SHP77 treated with DMSO at 0.1 percent for 48 hours (cell line): ENCODE measurements at places on chromosomes 2 and 18.

DNA sequence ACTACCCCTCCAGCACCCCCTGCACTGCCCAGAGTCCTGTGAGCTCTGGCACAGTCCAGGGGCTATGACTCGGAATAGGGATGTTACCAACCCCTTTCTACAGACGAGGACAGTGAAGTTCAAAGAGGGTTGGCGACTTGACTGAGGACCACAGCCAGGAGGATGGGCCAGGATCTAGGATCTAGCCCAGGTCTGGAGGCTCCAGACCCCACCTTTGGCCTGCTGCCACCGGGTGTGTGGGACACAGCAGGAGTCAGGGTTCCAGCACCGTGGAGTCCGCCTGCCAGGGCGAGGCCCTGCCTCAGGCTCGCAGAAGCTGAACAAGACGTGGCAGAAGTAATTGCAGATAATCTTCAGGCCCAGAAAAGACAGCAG is 37.9 kb upstream of the GPC1 start:
- no peak for DNase-seq

DNA sequence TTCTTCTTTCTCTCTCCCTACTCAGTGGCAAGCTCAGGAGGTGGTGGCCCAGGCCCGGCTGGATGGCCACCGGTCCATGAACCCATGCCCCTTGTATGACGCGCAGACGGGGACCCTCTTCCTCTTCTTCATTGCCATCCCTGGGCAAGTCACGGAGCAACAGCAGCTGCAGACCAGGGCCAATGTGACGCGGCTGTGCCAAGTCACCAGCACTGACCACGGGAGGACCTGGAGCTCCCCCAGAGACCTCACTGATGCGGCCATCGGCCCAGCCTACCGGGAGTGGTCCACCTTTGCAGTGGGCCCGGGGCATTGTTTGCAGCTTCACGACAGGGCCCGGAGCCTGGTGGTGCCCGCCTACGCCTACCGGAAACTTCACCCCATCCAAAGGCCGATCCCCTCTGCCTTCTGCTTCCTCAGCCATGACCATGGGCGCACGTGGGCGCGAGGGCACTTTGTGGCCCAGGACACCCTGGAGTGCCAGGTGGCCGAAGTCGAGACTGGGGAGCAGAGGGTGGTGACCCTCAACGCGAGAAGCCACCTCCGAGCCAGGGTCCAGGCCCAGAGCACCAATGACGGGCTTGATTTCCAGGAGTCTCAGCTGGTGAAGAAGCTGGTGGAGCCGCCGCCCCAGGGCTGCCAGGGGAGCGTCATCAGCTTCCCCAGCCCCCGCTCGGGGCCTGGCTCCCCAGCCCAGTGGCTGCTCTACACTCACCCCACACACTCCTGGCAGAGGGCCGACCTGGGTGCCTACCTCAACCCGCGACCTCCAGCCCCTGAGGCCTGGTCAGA is 1.8 kb downstream of the NEU2 start:
- DNase-seq: no peak

DNA sequence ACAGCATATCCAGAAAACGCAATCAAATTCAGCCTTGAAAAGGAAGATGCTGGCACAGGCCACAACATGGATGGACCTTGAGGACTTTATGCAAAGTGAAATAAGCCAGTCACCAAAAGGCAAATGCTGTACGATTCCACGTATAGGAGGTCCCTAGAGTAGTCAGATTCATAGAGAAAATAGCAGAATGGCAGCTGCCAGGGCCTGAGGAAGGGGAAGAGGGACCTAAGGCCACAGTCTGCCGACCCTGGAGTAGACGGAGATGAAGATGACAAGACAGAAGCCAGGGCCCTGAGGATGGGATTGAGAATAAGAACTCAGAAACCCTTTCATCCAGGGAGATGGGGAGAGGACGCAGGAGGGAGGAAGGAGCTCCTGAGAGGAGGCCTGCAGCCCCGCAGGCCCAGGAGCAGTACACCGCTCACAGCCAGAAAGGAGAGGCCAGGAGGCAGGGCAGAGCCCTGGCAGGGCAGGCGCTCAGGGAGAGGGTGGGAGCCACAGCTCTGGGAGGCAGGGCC is 8.1 kb upstream of the MTERF4 start:
- DNase-seq: no peak

- no peak for DNase-seq
These were observed 27.3 kb downstream of the INO80C start for GRCh38 chr18:35470435-35470834.

DNA sequence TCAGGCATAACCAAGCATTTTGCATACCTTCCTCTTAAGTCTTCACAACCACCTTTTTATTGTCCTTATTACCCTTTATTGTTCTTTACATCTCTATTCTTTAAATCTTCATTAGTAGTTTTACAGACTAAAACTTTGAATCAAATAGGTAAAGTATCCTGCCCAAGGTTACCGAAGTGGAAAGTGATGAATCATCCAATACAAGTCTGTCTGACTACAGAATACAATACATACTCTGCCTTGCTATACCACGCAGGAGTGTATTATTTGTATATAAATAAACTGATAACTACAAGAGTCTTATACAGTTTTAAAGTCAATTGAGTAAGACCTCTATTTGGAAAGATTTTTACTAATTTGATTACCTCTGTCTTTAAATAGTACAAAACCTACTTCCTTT is 196.0 kb downstream of the ZEB2 start:
- no peak for DNase-seq

GRCh38 chr18:55354795-55355194 is 233.2 kb downstream of the TCF4 start:
- no peak for DNase-seq

- no peak for DNase-seq
These were observed 52.4 kb downstream of the STK39 start for GRCh38 chr2:168194784-168195522.

- no peak for DNase-seq
These were observed 56.6 kb downstream of the FAM228A start for GRCh38 chr2:24231461-24231881.

DNA sequence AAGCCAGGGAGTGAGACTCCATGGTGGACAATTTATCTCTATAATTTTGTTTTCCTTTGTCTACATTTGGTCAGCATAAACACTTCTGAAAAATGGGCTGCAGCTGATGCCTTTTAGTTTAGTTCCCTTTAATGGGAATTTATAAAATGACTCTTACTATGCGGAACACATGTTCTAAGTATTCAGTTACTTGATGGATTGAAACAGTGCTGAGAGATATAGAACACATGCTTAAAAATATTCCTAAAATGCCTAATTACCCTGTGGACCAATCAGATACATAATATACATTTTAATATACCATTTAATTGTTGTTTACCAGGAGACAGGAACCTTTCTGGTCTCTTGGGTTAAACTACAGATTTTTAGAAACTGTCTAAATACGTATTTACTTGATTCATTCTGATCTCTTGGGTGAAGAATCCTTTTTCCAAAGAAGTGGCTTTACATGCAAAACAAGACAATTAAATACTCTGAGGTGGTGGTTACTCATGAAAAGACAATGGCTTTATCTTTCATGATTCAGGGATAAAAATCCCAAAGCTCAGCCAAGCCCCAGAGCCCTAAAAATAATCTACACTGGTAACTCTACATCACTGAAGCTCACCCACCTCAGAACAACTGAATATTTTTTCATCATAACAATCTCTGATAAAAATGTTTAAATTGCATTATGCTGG is 128.1 kb upstream of the SERTAD2 start:
- DNase-seq: no peak

- no peak for DNase-seq
These were observed 102.1 kb upstream of the NEDD4L start for GRCh38 chr18:57941841-57942489.

DNA sequence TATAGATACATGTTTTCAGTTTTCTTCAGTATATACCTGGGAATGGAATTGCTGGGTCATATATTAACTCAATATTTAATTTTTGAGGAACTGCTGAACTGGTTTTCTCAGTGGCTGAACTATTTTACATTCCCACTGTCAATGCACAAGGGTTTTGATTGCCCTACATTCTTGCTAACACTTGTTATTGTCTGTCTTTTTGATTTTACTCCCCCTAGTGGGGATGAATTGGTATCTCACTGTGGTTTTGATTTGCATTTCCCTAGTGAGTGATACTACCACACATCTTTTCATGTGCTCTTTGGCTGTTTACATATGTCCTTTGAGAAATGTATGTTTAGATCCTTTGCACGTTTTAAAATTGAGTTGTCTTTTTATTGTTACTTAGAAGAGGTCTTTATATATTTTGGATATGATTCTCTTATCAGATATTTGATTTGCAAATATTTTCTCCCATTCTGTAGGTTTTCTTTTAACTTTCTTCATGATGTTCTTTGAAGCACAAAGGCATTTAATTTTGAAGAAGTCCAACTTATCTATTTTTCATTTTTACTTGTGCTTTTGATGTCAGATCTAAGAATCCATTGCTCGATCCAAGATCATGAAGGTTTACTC is 36.2 kb downstream of the ASB1 start:
- no peak for DNase-seq

DNA sequence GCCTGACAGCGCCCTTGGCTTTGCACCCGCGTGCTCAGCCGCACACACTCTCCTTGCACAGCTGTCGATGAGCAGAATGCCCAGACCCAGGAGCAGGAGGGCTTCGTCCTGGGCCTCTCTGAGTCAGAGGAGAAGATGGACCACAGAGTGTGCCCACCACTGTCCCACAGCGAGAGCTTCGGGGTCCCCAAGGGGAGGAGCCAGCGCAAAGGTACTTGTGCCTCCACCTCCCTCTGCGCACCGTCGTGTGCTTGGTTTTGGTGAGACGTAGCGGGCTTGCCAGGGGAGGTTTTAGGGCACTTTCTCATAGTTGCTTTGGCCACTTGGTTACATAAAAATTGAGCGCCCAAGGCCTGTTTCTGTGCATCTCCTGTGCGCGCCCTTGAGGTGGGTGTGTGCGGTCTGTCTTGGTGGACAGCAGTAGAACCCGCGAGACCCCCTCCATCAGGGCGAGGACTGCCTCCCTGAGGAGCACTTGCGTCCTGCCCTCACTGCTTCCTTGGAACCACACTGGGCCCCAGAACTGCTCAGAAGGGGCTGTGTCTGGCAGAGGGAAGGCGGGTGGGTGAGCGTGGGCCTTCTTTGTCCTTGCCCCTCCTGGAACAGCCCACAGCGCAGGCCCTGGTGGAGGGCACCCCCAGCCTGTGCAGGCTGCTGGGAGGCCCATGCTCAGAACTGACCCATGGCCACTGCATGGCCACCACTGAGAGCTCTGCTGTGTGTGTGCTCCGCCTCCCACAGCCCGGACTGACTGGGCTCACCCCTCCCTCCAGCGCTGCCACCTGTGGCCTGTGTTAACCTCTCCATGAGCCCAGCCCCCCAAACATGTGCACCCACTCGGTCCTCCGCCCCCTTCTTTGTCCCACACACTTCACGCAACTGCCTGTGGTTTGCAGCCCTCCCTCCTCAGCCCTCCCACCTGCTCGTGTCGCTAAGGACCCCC is 95.9 kb downstream of the DGKD start:
- DNase-seq: no peak

DNA sequence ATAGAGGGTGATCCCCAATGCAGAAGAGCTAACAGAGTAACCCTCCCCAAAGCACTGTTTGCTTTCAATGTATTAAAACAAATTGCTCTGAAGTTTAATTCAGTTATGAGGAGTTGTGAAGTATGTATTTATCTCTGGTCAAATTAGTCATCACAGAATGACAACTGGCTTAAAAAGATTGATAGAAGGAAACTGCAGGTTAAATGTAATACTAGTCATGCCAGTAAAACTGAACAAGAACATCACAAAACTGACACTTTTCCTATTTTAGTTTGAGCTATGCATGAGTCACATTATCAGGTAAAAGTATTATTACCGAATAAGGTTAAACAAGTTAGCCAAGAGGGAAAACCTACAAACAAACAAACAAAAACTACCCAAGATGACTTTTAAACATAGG is 99.0 kb upstream of the ACVR1C start:
- DNase-seq: no peak

GRCh38 chr2:217793566-217794132 is 209.1 kb downstream of the TNS1 start:
- no peak for DNase-seq

- DNase-seq: no peak
These were observed 59.3 kb downstream of the EMILIN2 start for GRCh38 chr18:2905854-2906703.

DNA sequence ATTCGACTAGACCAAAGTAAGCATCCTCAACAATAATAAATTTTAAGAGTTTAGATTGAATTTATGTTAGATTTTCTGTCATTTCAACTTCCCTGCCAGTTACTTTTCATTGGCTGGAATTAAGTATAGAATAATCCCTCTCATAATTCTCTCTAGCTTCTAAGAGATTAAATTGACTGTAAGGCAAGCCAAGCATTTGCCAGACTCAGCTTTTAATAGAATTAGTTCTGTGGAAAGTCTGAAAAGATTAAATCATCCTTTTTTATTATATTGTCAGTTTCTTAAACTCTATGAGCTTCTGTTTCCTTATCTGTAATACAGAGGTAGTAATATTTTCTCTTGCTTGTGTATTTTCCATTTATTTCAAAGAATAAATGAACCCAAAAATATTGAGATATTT is 77.9 kb upstream of the ZNF804A start:
- no peak for DNase-seq

- no peak for DNase-seq
These were observed 156.8 kb upstream of the UBE2E3 start for GRCh38 chr2:180823546-180824141.

GRCh38 chr2:150676747-150677383 is 189.4 kb upstream of the RND3 start:
- no peak for DNase-seq

- DNase-seq: no peak
These were observed 3.3 kb downstream of the SLC8A1 start for GRCh38 chr2:40448476-40449079.

- no peak for DNase-seq
These were observed 174.1 kb downstream of the NEDD4L start for GRCh38 chr18:58218117-58218516.

- DNase-seq: peak; percentile 7
These were observed 67.5 kb downstream of the PLCL1 start for GRCh38 chr2:197871780-197872456.

GRCh38 chr18:69444221-69444620 is 43.5 kb downstream of the DOK6 start:
- no peak for DNase-seq

DNA sequence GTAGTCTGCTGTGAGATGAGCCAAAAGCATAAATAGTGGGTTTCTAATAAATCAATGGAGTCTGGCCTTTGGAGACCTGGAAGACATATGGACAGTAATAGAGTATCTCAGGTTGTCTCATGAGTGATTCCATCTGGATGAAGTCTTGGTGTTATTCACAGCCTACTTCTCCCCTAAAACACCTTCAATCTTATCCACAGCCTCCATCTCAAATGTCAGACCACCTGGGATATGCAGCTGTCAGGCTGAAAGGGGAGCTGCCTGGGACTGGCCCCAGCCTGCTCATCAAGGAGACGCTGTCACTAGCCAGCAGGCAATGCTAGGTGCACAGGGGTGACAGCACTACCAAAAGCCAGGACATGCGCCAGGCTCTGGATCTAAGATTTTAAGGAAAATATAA is 684.0 kb upstream of the ZEB2 start:
- DNase-seq: no peak

- DNase-seq: no peak
These were observed 4.3 kb downstream of the POLR2D start for GRCh38 chr2:127853671-127854070.

DNA sequence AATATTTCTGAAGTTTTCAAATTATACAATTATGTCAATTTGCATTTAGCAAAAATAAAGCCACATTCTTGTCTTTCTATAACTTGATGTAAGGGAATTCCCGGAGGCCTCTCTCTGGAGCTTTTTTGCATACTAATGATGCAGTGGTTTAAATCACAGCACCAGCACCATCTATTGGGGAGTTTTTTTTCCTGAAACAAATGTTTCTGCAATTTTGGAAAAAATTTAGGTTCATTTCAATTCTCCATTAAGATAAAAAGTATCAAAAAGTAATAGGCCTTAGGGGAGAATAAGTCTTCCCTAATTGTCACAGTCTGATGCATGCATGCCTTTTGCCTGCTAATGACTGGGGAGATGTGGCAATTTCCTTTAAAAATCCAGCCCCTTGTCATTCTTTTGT is 13.5 kb downstream of the CBLN2 start:
- no peak for DNase-seq
